ENCODE measurements at places on chromosomes 2 and 18. TPM values are rescaled to one million over a fixed set of nuclear protein-coding genes. Genes with fewer than 3 reads are reported as not detected.

Gene DNAJC5G
- total RNA-seq = not detected

Gene PAX8
- 1.3 TPM for total RNA-seq

Gene HSBP1L1
- 6.2 TPM for total RNA-seq

Gene TTC21B
- 14.3 TPM for total RNA-seq

Gene IL36B
- total RNA-seq = not detected

Gene SLC14A1
- total RNA-seq = 3.8 TPM

Gene TEX51
- not detected for total RNA-seq

Gene UGT1A8
- under 0.01 TPM for total RNA-seq

Gene ERBB4
- total RNA-seq = not detected

Gene EIF2AK3
- total RNA-seq = 8.3 TPM

Gene MERTK
- 8.6 TPM for total RNA-seq

Gene CDH19
- total RNA-seq = not detected

Gene HAUS1
- 17.8 TPM for total RNA-seq

Gene CEP192
- total RNA-seq = 21.0 TPM

Gene ALPI
- not detected for total RNA-seq
